ENCODE measurements at places on chromosomes 4 and X.

DNA sequence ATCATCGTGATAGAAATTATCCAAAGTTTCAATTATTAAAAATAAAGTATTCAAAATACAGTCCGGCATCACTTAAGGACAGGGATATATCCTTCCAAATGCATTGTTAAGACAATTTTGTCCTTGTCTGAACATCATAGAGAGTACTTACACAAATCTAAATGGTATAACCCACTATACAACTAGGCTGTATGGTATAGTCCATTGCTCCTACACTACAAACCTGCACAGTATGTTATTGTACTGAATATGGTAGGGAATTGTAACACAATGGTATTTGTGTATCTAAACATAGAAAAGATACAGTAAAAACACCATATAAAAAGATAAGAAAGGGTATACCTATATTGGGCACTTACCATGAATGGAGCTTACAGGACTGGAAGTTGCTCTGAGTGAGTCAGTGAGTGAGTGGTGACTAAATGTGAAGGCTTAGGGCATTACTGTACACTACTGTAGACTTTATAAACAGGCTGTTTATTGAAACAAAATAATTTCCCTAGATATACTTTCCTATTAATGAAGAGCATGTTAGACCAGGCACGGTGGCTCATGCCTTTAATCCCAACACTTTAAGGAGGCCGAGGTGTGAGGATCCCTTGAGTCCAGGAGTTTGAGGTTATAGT, 44.8 kb upstream of the PTPN13 start:
- no peak for DNase-seq

- DNase-seq, result no peak
These were observed 191.1 kb upstream of the FAT4 start for GRCh38 chr4:125123570-125124109.

DNA sequence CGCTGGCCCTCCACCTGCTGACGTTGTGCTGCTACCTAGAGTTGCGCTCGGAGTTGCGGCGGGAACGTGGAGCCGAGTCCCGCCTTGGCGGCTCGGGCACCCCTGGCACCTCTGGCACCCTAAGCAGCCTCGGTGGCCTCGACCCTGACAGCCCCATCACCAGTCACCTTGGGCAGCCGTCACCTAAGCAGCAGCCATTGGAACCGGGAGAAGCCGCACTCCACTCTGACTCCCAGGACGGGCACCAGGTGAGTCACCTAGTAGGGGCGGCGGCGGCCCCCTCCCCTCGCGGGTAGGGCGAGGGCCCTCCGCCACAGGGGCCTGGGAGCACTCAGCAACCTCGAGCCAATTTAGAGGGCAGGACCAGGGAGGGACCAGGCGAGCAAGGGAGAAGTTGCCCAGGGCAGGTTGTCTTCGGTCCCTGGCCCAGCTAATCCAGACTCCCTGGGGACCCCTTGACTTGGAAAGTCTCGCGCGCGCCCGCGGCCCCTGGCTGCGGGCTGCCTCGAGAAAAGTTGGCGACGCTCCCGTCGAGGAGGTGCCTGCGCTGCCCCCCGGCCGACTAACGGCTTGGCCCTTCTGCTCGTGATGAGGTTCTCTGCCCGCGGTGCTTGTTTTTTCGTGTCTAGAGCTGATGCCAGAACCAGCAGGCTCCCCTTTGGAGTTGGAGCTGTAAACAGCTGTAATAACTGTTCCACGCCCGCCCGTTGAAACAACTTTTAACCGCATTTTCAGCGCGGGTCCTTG, 717 bp downstream of the EDA start:
- DNase-seq, result no peak

GRCh38 chr4:172826346-172826745, 342.3 kb upstream of the GALNT7 start:
- no peak for DNase-seq

DNA sequence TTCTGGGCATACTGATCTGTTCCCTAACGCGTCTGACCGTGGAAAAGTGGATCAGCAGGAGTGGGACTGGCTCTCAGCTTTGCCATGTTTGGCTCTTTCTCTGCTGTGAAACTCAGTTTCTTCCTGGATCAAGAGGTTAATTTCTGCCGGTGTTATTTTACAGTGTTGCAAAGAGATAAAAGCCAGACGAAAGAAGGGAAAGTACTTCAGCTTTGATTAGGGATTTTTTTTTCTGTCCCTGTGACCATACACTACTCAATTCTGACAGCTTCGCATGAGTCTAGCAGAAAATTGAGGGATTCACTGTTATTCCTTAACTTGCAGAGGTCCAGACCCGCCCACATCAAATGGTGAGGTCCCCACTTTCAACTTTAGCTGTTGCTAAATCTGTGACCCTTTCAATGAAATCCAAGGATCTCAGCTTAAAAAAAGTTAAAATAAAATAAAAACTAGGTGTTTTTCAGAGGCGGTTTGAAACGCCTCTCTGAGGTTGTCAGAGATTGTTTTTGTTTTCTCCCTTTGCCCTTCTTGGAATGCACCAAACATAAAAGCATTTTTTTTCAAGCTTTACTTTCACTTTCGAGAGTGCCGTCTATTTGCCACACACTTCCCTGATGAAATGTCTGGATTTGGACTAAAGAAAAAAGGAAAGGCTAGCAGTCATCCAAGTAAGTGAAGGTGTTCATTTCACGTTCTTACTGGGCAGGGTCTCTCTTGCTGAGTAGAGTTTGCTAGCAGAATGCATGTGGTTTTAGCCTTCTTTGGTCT, at the start of gene TLR3:
TLR3 (plus strand) TSS at position 576 of the 768 bp plus-strand sequence. CDS start 7,464 bp downstream, outside the sequence.
- DNase-seq, result no peak

- DNase-seq, result peak; percentile 96
These were observed at the start of the genes HELQ and MRPS18C for GRCh38 chr4:83455281-83456183. Gene HELQ, minus strand, starts transcription at chr4:83455823. Its CDS starts 130 bp downstream, at chr4:83455693. Gene MRPS18C, plus strand, starts transcription at chr4:83456058. Its CDS starts 20 bp downstream, at chr4:83456078.

DNA sequence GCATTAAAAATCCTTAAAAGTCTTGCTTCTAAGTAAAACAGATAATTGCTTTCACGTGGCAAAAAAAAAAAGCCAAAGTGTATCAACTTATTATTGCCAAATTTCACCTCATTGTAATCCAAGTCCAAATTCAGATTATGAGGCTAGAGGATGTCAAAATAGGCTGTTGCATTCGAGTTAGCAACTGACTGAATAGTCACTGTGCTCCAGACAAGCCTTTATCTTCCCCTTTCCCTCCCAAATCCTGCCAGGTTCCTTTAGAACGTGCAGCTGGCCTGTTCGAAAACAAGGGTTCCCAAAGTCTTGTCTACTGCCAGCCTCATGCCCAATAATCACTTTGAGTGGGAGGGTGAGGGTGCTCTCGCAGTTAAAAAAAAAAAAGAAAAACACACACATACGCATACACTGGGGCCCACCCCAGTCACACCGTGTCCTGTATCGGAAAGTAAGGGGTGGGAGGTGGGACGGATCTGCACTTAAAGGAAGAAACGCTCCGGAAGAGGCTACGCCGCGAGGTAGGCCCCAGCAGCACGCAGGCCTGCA, 603 bp downstream of the MAD2L1 start:
- no peak for DNase-seq

DNA sequence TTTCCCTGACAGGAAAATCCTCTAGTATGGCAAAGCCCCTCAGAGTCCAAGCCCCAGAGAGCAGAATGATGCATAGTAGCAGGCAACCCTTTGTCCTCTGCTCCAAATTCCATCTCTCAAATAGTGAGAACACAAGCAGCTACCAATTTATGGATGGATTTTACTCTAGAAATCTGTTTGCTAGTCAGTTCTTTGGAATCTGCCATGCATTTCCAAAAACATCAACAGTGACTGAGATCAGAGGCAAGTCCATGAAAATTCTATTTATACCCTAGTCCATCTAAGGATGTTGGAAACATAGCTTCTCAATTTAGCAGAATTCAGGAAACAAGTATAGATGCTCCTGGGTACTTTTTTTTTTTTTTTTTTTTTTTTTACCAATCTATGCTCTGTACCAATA, 10.0 kb upstream of the CC2D2A start:
- DNase-seq, result no peak

- DNase-seq, result no peak
These were observed 403.1 kb downstream of the DCAF12L2 start for GRCh38 chrX:125762954-125763353.

GRCh38 chrX:1534301-1535168, 2.5 kb downstream of the P2RY8 start:
- DNase-seq, result no peak

All from HS-27A (cell line).